Fibroblast of skin of left biceps (primary cell): ENCODE measurements at places on chromosomes 3 and 15.

GRCh38 chr3:139327861-139328260, 16.0 kb upstream of the MRPS22 start:
- DNase-seq: no peak

DNA sequence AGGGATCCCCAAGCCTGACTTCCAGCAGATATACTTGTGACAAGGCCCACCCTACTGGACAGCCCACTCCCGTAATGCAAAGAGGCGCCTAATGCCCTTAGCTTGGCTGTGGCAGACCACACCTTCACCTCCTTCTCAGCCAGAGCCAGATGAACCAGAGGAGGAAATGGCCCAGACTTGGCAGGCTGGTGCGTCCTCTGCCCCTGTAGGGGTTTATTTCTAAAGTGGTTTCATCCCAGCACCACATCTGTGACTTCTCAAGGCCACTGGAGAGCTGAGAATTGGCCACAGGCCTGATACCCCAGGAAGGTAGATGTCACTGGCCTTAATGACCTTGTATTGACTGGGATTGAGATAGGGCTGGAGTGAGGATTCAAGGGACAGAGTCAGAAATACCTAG, 29.5 kb downstream of the BOC start:
- DNase-seq: no peak

GRCh38 chr3:195265363-195265976, 5.5 kb downstream of the XXYLT1 start:
- no peak for DNase-seq

GRCh38 chr15:70387993-70388392, 290.3 kb upstream of the TLE3 start:
- DNase-seq: no peak

- no peak for DNase-seq
Measured at GRCh38 chr3:55659701-55660100, 172.6 kb upstream of the WNT5A start.

DNA sequence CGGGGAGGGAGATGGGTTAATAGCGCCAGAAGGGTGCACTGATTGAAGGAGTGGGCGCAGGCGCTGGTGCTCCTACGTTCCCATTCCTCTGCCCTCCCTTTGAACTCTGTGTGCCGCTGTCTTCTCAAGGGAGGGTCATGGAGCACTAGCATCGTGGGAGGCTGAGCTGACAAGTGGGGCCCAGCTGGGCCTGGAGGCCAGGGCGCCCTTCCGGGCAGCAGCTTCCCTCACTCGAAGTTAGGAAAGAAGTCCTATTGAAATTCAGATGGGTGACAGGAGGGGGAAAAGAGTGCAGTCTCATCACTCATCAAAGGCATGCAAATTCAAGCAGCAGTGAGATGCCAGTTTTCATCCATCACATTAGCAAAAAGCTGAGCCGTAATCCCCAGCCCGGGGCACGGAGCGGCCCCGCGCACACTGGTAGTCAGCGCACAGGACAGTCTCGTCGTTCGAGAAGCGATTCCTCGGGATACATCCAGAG, 128.2 kb downstream of the LRRK1 start:
- DNase-seq: no peak

DNA sequence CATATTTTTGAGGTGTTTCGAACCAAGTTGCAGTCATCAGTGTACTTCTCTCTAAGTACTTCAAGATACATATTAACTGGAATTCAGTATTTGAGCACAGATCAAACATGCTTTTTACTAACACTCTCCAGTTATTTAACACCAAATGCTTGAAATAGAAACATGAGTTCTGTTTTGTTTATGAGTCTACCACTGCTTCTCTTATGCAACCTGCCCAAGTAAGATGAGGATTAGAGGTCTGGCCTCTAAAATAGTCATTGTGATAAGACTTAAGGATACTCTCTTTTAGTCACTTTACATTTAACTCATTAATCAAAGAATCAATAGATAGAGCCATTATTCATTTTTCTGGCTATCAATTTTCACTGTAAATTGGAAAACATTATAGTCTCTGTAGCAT, 156.2 kb upstream of the THRB start:
- DNase-seq: no peak

- DNase-seq: no peak
Measured at GRCh38 chr15:27330326-27330725, 359.3 kb downstream of the GABRG3 start.

GRCh38 chr3:185733980-185734724, 90.7 kb downstream of the IGF2BP2 start:
- DNase-seq: peak; percentile 50

DNA sequence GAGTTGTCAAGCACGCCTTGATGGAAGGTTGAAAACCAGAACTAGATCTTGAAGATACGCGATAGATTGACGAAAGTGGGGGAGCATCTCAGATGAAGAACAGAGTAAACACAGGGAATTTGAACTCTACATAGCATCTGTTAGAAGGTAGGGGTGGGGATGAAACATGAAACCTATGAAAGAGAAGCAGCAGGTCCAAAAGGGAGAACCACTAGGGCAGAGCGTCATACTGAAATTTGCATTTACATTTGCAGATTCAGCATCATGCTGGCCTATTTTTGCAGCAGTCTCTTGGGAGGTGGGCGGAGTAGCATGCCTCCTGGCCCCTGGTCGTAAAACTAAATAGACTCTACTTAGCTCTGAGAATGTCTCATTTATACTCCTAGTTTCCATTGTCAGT, 46.1 kb upstream of the RASGRP1 start:
- DNase-seq: no peak

GRCh38 chr3:47892286-47893040, 89.5 kb downstream of the DHX30 start:
- DNase-seq: no peak

DNA sequence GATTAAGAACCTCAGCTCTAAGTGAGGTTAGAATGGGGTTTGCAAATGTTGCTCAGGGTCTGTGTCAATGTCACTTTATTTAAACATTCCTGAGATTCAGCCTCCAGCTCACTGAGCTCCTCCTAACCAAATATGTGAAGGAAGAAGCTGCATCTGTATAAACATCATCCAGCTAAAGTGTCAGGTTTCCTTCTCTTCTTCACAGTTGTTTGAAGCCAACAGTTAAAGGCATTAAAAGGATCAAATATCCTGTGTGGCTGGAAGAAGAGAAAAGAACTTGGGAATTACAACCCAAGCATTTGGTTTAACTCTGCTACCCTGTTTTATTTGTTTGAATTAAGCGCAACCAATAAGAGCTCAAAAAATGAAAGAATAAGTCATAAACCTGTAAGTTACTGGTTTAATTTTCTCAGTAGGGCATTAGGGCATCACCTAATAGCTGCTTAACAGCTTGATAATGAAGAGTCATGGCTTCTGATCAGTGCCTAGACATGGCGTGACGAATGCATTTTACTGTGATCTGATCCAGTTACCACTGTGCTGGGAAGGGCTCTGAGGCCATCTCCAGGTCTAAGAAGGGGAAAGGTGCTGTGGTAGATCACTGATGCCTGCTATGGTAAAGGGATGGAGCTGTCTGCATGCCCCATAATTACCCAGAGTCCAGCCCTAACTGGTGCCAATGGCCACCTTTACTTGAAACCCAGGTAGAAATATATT, 165.7 kb upstream of the TSC22D2 start:
- peak; percentile 55 for DNase-seq

DNA sequence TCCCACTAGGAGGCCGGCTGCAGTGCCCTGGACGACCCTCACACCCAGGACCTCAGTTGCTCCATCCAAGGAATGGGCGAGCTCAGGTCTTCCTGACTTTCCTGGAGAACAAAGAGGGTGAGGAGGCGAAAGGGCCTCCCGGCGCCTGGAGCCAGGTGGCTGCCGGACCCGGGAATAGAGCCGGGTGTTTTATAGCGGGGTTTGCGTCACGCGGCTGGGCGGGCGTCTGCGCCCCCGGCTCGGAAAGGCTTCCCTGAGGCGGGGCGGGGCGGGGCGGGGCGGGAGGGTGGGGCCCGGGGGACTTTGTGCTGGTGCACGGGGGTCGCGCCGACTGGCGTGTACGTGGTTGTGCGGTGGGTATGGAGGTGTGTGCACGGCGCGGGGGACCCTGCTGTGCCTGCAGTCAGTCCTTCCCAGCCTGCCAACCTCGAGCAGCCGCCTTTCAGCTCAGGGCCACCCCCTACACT, 4.6 kb upstream of the PRKCD start:
- no peak for DNase-seq

GRCh38 chr3:155560594-155560993, 184.3 kb downstream of the PLCH1 start:
- no peak for DNase-seq

GRCh38 chr15:84992157-84992944, 10.7 kb downstream of the PDE8A start:
- no peak for DNase-seq

DNA sequence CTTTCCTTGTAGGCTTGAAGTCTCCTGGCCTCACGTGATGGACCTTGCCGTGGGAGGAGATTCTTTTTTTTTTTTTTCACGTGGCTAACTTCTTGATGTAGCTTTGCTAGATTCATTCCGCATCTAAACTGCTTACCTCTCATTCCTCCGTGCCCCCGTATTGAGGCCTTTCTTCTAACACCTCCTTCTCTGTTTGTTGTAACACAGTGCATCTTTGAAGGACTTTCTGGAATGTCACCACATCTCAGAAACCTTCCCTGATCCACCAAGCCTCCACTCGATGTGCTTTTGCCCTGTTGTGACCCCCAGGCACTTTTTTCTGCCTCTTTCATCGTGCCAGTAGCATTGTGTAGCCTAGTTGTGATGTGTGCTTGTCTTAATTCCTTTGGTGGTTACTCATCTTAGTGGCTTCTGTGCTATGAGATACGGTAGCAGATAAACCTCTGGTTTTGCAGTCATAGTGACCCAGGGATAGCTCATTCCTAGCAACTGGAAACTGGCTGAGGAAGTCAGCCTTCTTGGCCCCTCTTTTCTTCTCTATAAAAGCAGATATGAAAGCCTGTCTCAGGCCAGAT, 1.6 kb upstream of the BNC1 start:
- DNase-seq: peak; percentile 66

DNA sequence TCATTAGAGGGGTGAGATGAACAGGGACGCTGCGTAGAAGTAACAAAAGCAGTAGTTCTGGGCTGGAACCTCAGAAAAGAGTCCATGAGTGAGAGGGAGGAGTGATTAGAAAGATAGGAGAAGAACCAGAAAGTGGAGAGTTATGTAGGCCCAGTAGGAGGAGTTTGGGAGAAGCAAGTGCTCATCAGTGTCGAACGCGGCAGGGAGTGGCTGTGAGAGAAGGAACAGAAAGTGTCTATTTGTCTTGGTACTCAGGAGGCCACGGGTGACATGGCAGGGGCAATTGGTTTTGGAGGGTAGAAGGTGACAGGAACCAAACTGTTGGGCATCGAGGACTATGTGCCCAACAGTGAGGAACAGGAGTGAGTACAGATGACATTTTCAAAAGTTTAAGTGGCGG, 1.3 kb upstream of the INSYN1 start:
- DNase-seq: no peak

DNA sequence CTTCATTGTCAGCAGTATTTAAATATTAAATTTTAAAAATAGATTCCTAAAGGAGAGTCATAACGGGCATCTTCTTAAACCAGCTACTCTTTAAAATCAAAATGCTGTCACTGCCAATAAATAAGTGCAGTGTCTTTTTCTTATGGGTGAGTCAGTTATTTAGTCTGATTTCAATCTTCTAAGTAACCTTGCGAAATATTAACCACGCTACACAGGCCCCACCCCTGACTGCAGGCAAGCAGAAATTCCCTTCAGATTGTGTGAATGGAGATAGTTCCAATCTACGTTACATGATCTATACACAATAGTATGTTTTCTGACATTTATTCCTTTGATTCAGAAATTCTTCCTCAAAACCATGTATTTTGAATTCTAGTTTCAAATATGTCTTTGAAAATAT, 141.5 kb downstream of the GADL1 start:
- peak; percentile 57 for DNase-seq

DNA sequence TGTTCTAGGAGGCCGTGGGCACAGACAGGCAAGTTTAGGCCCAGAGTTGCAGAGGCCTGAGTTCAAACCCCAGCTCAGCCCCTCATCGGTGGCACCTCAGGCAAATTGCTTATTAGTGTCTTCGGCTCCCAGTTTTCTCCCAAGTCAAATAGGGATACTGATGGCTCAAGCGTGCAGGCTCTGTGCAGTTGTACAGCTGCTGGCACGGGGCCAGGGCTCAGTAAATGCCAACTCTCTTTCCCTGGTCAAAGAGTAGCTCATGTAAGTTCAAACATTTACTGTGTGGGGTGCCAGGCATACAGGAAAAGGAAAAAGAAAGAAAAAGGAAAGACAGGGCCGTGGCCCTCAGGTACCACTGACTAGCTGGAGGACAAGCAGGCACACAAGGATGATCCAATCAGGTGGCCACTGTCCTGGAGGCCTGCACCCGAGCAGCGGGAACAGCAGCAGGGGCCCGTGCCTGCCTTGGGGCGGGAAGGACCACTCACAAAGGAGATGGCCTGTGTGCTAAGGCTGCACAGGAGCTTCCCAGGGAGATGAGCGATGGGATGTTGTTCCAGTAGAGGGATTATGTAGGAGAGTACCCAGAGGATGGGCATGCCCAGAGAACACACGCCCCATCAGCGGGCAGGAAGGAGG, 70.8 kb downstream of the TBC1D2B start:
- DNase-seq: no peak

DNA sequence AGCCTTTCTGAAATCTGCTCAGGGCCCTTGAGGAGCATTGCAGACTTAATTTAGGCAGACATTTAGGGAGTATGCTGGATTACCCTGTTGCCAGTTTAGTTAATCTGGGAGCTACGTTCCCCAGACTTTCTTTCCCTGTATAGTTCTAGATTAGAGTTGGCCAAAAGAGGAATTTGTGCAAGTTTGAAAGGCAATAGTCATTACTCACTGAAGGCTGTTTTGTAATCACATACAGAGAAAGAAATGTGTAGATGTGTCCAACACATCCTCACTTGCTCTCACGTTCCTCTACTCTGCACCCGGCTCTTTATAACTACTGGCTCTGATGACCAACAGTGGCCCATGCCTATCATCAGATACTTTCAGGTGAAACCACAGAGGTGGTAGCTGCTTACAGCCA, 24.2 kb downstream of the MASP1 start:
- DNase-seq: no peak

GRCh38 chr3:185216607-185216958, 37.3 kb downstream of the EHHADH start:
- DNase-seq: no peak

- DNase-seq: no peak
Measured at GRCh38 chr3:8984526-8984925, 21.3 kb upstream of the RAD18 start.

DNA sequence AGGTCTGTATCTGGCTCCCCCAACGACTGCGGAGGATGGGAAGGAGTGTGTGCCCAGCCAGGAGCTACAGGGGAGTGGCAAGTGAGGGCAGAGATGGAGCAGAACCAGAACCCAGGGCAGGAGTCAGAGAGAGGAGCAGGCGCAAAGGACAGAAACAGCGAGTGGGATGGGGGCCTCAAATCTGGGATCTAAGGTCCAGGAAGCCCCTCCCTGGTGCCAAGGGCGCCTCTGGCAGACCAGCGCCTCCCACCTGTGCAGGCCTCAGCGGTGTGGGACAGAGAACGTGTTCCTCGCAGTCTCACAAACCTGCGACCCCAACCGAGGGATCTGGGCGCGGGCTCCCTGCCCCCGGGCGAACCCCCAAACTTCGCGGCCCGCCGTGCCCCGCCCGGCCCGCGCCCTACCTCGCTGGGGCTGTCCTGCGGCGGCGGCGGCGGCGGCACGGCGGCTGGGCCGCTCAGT, 301 bp downstream of the PCBP4 start:
- no peak for DNase-seq
